ENCODE measurements at places on chromosomes 11 and 22.

- DNase-seq, result no peak
These were observed 7.3 kb downstream of the INCENP start for GRCh38 chr11:62131170-62131464.

- no peak for DNase-seq
These were observed 17.0 kb downstream of the CD3E start for GRCh38 chr11:118321386-118322082.

- no peak for DNase-seq
These were observed 3.9 kb downstream of the DBX1 start for GRCh38 chr11:20156280-20156875.

DNA sequence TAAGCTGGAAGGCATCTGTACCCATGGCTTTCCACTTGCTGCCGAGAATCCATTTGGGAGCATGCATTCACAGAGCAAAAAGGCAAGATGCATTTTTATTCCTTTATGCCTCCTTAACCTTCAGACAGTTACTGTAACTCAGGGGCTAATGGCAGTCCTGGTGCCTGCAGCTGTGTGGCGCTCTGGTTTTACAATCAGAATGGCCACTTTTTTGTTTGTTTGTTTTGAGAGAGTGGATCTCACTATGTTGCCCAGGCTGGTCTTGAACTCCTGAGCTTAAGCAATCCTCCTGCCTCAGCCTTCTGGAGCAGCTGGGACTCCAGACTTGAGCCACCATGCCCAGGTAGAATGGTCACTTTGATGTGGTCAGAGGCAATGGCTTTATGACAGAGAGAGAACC lies 101.8 kb downstream of the NAV2 start:
- DNase-seq, result no peak

DNA sequence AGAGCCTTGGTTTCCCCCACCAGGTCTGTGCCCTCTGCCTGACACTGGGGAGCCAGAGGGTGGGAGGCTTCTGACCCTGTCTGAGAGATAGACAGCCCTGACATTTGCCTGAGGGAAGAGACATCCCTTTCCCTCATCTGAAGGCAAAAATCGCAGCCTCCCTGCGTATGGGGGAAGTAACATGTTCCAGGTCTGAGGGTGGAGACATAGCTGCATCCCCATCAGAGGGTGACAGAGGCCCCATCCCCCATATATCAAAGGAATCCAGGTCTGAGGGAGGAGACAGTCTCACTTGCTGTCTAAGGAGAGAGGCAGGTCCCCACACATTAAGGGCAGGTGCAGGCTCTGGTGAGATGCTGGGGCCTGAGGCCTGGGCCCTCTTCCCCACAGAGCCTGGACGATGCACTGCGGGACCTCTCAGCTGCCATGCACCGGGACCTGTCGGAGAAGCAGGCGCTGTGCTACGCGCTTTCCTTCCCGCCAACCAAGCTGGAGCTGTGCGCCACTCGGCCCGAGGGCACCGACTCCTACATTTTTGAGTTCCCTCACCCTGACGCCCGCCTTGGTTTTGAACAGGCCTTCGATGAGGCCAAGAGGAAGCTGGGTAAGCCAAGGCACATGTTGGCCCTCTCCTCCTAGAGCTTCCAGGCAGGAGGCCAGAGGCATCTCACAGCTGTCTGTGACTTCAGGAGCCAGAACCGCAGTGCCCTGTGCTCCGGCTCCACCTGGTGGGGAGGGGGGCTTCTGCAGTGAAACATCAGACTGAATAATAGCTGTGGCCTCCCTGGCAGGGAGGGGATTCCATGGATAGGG lies 16.1 kb upstream of the RELT start:
- DNase-seq, result no peak

- peak; percentile 5 for DNase-seq
These were observed at the start of gene DGAT2 for GRCh38 chr11:75768112-75768908. TSS of gene DGAT2 (plus strand) at chr11:75768778. CDS start at chr11:75768992, 214 bp downstream.

GRCh38 chr11:64826062-64826461 lies 15.7 kb upstream of the MEN1 start:
- no peak for DNase-seq

DNA sequence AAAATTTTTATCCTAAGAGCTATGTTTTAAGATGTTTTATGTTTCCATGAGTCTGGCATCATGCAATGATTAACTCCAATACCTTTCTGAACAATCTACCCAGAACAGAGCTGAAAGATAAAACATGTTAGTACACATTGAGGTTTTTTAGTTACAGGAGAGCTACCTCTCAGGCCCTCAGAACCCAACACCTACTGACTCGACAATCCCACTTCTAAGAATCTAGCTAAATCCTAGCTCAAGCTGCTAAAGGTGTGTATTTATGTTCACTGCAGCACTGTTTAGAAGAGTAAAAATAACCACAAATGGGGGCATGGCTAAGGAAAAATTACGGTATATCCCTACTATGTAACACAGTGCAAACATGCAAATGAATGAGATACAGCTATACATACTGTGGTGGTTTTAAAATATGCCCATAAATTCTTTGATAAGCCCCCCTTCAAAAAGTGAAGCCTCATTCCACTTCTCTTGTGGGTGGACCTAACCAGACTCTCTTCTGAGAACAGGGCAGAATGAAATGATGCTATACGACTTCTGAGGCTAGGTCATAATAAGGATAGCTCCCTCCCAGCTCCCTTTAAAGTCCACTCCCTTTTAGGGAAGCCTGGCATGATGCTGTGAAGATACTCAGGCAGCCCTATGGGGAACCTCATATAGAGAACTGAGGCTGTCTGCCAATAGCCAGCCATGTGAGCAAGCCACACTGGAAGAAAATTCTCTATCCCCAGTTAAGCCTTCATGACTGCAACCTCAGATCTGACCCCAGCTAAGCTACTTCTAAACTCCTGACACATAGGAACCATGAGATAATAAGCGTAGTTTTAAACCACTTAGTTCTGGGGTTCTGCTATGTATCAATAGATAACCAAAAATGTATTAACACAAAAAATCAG lies 29.5 kb downstream of the TMEM123 start:
- no peak for DNase-seq

GRCh38 chr11:59273373-59273841 lies 60.7 kb upstream of the MPEG1 start:
- peak; percentile 33 for DNase-seq

- DNase-seq, result no peak
These were observed 2.5 kb downstream of the SELENOM start for GRCh38 chr22:31104869-31105268.

- no peak for DNase-seq
These were observed 42.8 kb downstream of the SHISAL1 start for GRCh38 chr22:44269757-44270555.

GRCh38 chr11:129973809-129974208 lies 28.8 kb downstream of the PRDM10 start:
- DNase-seq, result no peak

- DNase-seq, result no peak
These were observed 4.1 kb upstream of the SLC25A1 start for GRCh38 chr22:19182472-19183157.

DNA sequence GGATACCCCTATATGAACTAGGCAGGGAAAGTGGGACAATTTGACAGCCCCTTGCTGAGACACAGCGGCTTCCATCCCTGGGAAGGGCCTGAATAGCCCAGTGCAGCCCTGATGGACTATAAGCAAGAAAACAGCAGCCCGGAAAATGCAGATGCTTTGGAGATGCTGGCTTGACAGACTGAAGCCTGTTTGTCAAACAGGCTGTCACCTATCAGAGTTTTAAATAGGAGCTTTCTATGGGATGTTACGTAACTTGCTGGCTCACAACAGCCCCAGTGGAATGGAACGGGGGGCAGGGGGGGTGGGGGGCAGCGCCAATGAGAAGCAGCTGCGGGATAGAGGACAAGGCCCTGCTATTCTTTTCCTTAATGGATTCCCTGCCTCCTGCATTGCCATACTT lies 91.9 kb upstream of the NTM start:
- DNase-seq, result no peak

DNA sequence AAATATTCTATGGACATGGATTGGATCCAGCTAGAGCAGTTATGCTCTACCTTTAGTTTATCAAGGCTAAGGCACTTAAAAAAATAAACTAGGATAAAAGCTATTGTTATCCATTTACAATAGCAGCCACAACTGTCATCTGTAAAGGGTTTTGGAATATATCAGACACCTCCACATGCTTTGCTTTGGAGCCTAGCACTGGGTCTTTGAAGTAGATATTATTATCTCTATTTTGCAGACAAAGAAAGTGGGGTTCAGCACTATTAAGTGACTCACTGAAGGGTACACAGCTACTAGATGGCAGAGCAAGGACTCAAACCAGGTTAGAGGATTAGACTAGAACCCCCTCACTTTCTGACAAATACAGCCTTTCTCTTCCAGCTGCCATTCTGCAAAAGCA lies 82.0 kb downstream of the KCNJ1 start:
- no peak for DNase-seq

- no peak for DNase-seq
These were observed 109.5 kb downstream of the DBX1 start for GRCh38 chr11:20050551-20051333.

DNA sequence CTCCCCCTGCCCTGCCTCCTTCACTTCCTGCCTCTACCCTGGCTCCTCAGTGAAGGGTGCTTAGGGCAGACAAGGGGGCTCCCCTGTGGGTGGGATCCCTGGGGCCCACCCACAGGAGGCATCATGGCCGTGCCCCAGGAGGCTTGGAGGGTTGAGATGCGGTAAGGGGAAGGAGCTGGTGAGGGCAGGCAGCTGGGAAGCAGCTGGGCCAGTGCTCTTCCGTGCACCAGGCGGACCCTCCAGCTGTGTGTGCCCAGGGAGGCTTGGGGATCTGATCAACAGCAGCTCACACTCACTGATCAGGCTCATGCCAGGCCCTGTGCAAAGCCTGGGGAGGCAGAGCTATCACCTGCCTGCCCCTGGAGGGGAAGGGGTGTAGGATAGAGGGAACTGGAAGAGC lies 59.3 kb upstream of the TTLL12 start:
- no peak for DNase-seq

GRCh38 chr11:116126562-116126961 lies 622.3 kb upstream of the CADM1 start:
- no peak for DNase-seq

DNA sequence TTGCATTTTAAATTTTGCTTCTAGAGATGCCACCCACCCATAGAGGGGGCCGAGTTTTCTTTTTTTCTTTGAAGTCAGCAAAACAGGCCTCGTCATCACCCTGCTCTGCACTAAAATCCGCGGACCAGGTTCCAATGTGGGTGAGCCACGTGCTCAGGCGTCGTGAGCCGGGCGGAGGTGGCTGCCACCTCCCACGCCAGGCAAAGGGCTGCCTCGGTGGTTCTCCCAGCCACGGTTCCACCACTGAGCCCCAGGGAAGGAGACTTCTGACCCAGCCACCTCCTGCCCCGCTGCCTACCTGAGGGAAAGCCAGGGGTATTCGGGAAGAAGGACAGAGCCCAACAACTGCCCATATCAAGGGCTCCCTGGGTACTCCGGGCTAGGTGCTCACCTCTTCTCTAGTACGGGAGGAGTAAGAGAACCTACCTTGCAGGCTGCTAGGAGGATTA lies 45.3 kb downstream of the MN1 start:
- DNase-seq, result no peak

Measured in SIG-M5 (cell line).